ENCODE measurements at places on chromosomes 11 and 22.
A peak's percentile ranks its signal among the peaks of the same experiment; 100 is the strongest.

DNA sequence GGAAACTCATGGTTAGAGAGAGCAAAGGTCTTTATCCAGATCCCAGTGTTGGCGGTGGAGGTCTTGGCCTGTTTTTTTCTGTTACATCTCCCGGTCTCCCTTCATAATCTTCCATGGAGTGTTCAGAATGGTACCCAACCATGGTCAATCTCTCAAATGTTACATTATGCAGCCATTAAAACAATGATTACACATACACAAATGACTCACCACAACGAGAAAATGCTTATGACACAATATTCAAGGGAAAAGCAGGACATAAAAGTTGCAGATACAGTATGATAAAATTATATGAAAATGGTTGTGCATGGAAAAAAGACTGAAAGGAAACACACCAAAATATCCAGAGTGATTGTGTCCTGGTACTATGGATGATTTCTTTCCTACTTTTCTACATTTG is 17.8 kb upstream of the CSNK1E start:
- H3K4me3 ChIP-seq: no peak overlapping the region
- DNase-seq: no peak
- no peaks in the 10 kb centered on the region for H3K36me3 ChIP-seq
- H3K27me3 ChIP-seq: peaks cover 15% of the 10 kb centered on the region

DNA sequence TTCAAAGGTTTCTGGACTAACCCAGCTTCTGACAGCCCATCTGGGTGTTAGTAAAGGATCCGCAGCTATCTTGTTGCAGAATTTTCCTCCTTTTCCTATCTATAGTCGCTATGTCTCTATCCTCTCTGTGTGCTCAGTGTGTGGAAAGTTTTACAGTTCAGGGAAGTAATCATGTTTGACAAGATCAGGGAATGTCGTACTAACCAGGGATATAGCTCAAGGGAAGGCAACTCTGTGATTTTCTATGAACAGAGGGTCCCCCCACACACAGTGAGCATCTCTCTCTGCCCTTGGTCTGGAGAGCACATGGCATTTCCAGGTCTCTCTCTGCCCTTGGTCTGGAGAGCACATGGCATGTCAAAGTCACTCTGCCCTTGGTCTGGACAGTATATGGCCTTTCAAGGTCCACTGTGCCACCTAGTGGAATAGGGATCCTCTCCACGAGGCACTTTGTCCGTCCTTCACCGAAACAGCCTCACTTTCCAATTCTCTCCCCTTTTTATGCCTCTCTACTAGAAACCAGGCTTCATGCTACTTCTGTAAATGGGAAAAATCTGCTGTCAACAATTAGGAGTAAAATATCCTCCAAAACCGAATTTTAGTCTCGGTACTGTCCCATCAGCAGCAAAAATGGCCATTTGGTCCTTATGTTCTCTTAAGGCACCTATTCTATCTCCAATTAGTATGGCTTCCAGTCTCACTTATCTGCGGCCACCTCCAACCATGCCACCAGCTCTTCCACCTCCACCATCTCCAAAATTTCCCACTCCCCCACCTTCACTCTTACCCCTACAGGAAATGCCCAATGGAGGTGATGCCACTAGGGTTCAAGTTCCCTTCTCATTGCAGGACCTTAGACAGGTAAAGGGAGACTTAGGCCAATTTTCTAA is 88.7 kb downstream of the IGLL5 start:
- no peak overlapping the region for H3K4me3 ChIP-seq
- DNase-seq: no peak
- H3K27ac ChIP-seq: no peak overlapping the region
- no peaks in the 10 kb centered on the region for H3K27me3 ChIP-seq
- no peaks in the 10 kb centered on the region for H3K4me1 ChIP-seq
- H3K36me3 ChIP-seq: no peaks in the 10 kb centered on the region

DNA sequence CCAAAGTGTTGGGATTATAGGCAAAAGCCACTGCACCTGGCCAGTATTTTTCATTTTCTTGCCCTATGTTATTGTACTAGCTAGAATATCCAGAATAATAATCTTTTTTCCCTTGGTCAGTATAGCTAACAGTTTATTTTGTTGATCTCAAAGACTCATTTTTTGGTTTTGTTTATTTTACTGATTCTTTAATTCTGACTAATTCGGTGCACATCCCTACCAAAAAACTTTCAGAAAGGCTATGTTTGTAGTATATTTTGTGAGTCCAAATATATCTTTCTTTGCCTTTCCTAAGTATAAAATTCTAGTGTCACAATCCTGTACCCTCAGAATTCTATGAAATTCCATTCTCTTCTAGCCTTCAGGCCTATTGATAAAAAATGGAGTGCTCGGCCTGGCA is 84.3 kb downstream of the PHF21A start:
- H3K4me3 ChIP-seq: no peak overlapping the region
- DNase-seq: no peak
- peaks cover 9% of the 10 kb centered on the region for H3K4me1 ChIP-seq
- H3K27ac ChIP-seq: no peak overlapping the region
- H3K27me3 ChIP-seq: no peaks in the 10 kb centered on the region

- no peaks in the 10 kb centered on the region for H3K27me3 ChIP-seq
- no peak for DNase-seq
- H3K4me3 ChIP-seq: no peak overlapping the region
- no peaks in the 10 kb centered on the region for H3K4me1 ChIP-seq
- H3K36me3 ChIP-seq: no peaks in the 10 kb centered on the region
Observed at GRCh38 chr11:80393210-80393609, 952.4 kb upstream of the TENM4 start.

DNA sequence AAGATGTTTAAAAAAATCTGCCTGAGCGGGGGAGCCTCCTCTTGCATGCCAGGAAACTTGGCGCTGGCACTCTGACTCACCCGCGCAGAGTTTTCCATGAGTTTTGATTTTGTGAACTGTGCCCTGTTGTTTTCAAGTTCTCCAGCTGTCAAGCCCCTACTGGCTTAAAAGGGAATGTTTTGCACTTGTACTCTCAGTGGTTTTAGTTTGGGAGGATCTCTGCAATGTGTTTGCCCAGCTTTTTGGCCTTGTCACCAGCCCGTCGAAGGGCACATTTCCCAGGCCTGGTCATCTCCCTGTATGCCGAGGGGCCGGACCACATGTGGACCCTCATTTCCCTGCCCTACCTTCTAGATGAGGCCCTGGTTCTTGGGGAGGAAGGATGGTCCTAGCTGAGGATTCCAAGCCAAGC is 12.2 kb downstream of the MRGPRF start:
- H3K27ac ChIP-seq: peak overlapping the region; percentile 94
- H3K4me1 ChIP-seq: peaks cover 86% of the 10 kb centered on the region
- no peak overlapping the region for H3K4me3 ChIP-seq
- H3K27me3 ChIP-seq: no peaks in the 10 kb centered on the region
- DNase-seq: no peak
- peaks cover 20% of the 10 kb centered on the region for H3K36me3 ChIP-seq

- DNase-seq: no peak
- no peaks in the 10 kb centered on the region for H3K27me3 ChIP-seq
- no peak overlapping the region for H3K4me3 ChIP-seq
- no peaks in the 10 kb centered on the region for H3K4me1 ChIP-seq
- no peaks in the 10 kb centered on the region for H3K36me3 ChIP-seq
Observed at GRCh38 chr11:11449327-11449726, 96.3 kb upstream of the CSNK2A3 start.

- peaks cover 74% of the 10 kb centered on the region for H3K27me3 ChIP-seq
- peak; percentile 78 for DNase-seq
- H3K36me3 ChIP-seq: no peaks in the 10 kb centered on the region
- H3K4me3 ChIP-seq: no peak overlapping the region
- no peak overlapping the region for H3K27ac ChIP-seq
Observed at GRCh38 chr22:39598017-39598965, 27.7 kb downstream of the CACNA1I start.

GRCh38 chr11:125448136-125448535 is 47.9 kb downstream of the FEZ1 start:
- H3K4me1 ChIP-seq: peaks cover 7% of the 10 kb centered on the region
- peaks cover 24% of the 10 kb centered on the region for H3K36me3 ChIP-seq
- no peaks in the 10 kb centered on the region for H3K27me3 ChIP-seq
- no peak for DNase-seq
- H3K4me3 ChIP-seq: no peak overlapping the region

- no peak overlapping the region for H3K27ac ChIP-seq
- no peaks in the 10 kb centered on the region for H3K27me3 ChIP-seq
- no peak overlapping the region for H3K4me3 ChIP-seq
- DNase-seq: no peak
- no peaks in the 10 kb centered on the region for H3K4me1 ChIP-seq
- H3K36me3 ChIP-seq: no peaks in the 10 kb centered on the region
Observed at GRCh38 chr22:43600265-43600664, 188.5 kb downstream of the MPPED1 start.

- no peaks in the 10 kb centered on the region for H3K36me3 ChIP-seq
- H3K27me3 ChIP-seq: peaks cover 11% of the 10 kb centered on the region
- H3K4me3 ChIP-seq: no peak overlapping the region
- H3K4me1 ChIP-seq: no peaks in the 10 kb centered on the region
Observed at GRCh38 chr22:25493794-25494193, 70.7 kb upstream of the GRK3 start.

DNA sequence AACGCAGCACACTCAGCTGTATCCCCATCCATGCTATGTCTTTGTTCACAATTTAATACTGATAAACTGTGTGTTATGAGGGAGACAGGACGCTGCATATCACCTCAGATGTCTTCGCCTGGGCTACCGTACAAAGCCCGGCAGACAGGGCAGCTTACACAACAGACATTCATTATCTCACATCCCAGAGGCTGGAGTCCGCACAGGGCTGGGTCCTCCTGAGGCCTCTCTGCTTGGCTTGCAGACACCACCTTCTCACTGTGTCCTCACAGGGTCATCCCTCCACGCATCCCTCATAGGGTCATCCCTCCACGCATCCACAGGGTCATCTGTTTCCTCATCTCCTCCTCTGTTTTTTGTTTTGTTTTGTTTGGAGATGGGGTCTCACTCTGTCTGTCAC is 61.2 kb downstream of the SHANK2 start:
- H3K27me3 ChIP-seq: no peaks in the 10 kb centered on the region
- DNase-seq: no peak
- H3K27ac ChIP-seq: no peak overlapping the region
- peaks cover 4% of the 10 kb centered on the region for H3K36me3 ChIP-seq
- no peak overlapping the region for H3K4me3 ChIP-seq
- H3K4me1 ChIP-seq: no peaks in the 10 kb centered on the region

DNA sequence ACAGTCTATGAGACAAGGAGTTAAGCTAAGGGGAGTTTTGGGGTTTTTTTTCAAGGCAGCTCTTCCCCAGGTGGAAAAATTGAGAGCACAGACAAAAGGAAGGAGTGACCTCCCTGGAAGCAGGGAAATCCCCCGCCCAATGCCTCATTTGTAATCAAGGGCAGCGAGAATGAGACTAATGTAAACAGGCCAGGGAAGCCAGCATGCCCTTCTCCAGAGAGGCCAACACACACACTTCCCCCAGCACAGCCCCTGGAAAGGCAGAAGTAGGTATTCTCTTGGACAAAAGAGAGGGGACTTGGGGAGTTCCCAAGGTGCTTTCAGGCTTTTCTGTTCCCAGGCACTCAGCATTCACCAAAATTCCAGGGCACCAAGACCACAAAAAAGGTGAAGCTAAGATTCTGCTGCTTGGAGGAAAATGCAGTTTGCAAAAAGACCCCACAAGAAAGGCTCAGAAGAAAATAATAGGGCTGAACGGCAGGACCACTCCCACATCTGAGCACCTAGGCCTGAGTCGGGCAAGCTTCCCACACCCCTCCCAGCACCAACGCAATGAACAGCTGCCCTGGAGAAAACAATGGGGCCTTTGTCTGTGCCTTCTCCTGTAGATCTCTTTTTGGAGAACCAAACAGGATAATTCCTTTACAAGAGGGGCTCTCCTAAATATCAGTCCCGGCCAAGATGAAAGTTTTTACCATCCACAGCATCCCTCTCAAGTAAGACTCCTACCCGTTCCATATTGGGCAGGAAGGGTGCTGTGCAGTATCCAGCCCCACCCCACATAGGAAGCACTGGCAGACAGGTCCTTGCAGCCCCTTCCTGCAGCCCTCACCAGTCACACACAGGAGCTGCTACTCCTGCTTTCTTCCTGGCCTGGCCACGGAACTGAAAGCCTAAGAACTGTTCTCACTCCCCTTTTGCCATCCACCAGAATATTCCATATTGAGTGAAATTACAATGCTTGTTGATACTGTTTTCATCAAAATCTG is 70.7 kb upstream of the AKIP1 start:
- peak; percentile 76 for DNase-seq
- H3K27me3 ChIP-seq: no peaks in the 10 kb centered on the region
- peaks cover 38% of the 10 kb centered on the region for H3K4me1 ChIP-seq
- peak overlapping the region; percentile 86 for H3K27ac ChIP-seq
- no peak overlapping the region for H3K4me3 ChIP-seq

DNA sequence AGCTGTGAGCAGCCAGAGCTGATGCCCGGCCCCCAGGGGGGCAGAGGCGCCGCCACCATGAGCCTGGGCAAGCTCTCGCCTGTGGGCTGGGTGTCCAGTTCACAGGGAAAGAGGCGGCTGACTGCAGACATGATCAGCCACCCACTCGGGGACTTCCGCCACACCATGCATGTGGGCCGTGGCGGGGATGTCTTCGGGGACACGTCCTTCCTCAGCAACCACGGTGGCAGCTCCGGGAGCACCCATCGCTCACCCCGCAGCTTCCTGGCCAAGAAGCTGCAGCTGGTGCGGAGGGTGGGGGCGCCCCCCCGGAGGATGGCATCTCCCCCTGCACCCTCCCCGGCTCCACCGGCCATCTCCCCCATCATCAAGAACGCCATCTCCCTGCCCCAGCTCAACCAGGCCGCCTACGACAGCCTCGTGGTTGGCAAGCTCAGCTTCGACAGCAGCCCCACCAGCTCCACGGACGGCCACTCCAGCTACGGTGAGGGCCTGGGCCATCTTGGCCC is 6.1 kb downstream of the CDC42EP1 start:
- peak overlapping the region; percentile 99 for H3K27ac ChIP-seq
- DNase-seq: no peak
- H3K4me1 ChIP-seq: peaks cover 99% of the 10 kb centered on the region

DNA sequence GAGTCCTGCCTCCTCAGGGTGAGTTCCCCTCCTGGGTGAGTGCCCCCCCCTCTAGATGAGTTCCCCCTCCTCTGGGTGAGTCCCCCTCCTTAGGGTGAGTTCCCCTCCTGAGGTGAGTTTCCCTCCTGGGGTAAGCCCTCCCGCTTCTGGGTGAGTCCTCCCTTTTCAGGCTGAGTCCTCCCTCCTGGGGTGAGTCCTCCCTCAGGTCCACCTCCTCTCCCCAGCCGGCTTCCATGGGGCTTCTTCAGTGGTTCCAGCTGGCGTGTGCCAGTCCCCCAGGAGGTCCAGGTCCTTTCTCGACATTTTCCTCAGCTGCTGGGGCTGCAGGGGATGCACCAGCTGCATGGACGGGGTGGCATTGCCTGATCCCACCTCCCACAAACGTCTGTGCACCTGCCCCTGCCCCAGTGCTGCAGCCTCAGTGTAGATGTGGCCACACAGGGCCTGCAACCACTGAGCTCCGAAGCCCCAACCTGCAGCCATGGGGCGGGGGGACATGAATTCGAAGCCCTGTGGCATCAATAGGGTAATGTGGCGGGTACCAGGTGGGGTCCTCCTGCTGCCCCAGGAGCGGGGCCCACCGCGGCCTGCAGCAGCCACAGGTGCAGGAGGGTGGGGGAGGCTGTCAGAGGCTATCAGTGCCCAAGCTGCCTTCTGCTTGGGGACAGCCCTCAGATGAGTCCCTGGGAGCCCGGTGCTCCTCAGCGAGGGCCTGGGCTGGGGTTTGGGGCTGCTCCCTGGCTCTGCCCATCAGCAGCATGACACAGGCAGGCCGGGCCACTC is 101.3 kb upstream of the FGF3 start:
- H3K4me1 ChIP-seq: peaks cover 18% of the 10 kb centered on the region
- DNase-seq: no peak
- H3K36me3 ChIP-seq: no peaks in the 10 kb centered on the region
- H3K4me3 ChIP-seq: no peak overlapping the region

GRCh38 chr11:104819107-104819506 is 79.2 kb downstream of the CASP12 start:
- no peaks in the 10 kb centered on the region for H3K36me3 ChIP-seq
- no peak for DNase-seq
- H3K27ac ChIP-seq: no peak overlapping the region
- no peak overlapping the region for H3K4me3 ChIP-seq
- no peaks in the 10 kb centered on the region for H3K4me1 ChIP-seq
